Stimulated activated CD8-positive, alpha-beta memory T cell treated with anti-CD3 and anti-CD28 coated beads, Interleukin-2, amount 100 ng/mL, for 1 hour (primary cell): ENCODE measurements at places on chromosomes 12 and 14.

GRCh38 chr14:36511981-36512584 lies 7.9 kb downstream of the NKX2-1 start:
- no peak for DNase-seq

DNA sequence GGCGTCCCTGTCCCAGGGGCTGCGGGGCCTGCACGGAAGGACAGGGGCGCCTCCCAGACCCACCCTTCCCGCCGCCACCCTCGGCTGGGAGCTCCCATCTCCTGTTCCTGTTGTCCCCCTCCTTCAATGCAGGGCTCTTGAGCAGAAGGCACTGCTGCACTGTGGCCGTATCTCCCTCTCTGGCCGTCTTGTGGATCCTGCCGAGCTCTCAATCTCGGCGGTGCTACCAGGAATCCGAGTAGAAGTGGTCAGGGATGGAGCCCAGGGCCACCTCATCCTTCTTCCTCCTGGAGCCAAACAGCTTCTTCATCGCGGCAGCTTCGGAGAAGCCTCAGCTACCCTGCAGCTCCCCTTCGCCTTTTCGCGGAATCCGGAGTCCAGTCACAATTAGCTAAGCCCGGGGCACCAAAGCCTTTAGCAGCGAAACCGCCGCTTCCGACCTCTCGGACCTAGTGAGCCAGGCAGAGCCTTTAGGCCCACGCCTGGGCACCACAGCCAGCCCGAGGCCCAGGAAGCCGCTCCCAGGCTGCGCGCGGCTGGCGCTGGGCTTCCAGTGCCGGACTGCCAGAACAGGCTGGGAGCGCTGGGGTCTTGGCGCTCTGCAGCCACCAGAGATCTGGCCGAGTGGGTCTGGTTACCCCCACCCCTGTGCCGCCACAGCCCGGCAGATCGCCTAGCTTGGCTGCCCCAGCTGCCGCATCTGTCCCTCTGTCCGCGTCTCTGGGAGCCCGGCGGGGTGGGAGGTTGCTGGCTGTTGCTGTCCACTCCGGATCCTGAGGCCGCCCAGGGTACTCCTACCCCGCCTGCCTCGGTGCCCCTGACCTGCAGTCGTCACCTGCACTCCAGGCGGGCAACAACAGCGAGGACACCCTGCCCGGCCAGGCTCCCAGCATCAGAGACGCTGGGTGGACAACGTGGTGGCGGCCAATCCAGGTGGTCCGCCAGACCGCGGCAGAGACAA lies 69.1 kb downstream of the ASCL4 start:
- DNase-seq = no peak

DNA sequence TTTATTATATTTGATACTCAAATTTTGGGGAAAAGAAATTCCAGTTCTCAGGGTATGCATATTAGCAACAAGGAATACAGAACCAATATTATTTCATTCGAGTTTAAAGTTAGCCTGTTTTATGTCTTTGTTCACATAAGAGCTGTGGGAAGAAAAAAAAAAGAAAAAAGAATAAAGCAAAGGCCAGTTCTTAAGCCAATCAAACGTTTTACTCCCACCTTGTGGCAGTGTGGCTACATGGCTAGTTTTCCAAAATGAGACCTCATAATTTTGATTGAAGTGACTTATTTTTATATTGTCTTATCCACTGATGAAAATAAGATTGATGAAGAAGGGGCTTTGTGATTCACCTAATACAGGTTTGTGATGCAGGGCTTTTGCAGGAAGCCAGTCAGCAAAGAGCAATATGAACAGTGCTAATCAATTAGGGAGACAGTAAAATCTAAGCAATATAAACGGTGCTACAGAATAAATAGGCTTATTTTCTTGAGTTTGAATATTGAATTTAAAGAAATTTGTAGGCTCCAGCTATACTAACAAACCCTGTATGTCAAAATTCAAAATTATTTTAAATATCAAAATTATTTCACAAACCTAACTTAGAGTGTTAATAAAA lies 624.1 kb upstream of the FOXG1 start:
- no peak for DNase-seq

GRCh38 chr12:105166736-105167135 lies 59.2 kb downstream of the WASHC4 start:
- DNase-seq = no peak

DNA sequence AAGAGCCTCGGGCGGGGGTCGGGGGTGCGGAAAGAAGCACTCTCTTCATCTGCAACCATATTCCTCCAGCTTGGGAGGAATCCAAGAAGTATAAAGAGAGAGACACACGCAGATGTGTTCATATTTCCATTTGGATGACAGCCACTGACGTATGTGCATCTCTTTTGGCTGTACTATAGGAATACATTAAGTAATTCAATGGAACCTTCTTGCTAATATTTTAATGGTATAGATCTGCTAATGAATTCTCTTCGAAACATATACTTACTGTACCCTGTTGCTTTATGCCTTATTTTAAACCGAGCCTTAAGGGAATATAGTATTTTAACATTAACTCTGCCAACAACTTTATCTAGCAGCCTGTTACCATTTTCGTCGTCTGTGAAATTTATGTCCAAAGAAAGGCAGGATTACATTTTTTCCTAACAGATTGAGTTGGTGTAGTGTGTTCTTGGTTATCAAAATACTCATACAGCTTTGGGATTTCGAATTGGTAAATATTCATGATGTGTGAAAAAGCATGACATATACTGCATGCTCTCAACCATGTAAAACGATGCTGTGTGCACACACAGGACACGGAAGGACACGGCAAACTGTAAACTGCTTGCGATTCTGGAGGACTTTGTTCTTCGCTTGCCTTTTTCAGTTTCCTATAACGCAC lies 84.5 kb downstream of the CCDC88C start:
- no peak for DNase-seq

- DNase-seq = no peak
These were observed 1949.4 kb upstream of the SEL1L start for GRCh38 chr14:83483063-83483462.

DNA sequence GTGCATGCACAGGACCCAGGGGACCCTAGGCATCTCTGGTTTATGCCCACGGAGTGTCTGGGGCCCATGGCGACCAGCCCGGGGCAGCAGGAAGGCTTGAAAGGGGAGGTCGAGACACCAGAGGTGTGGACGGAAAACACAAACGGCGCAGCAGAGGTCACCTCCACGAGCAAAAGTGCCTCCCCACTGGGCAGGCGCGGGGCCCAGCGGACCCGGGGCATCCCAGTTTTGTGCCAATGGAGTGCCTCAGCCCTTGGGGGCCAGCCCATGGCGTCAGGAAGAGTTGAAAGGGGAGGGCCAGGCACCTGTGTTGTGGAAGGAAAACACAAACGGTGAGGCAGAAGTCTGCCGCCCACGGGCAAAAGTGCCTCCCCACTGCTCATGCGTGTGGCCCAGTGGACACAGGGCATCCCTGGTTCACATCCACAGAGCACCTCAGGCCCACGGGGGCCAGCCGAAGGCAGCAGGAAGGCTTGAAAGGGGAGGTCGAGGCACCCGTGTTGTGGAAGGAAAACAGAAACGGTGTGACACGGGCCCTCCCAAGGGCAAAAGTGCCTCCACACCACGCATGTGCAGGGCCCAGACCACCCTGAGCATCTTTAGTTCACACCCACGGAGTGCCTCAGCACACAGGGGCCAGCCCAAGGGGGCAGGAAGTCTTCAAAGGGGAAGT lies 378.8 kb downstream of the ALG10 start:
- DNase-seq = no peak

DNA sequence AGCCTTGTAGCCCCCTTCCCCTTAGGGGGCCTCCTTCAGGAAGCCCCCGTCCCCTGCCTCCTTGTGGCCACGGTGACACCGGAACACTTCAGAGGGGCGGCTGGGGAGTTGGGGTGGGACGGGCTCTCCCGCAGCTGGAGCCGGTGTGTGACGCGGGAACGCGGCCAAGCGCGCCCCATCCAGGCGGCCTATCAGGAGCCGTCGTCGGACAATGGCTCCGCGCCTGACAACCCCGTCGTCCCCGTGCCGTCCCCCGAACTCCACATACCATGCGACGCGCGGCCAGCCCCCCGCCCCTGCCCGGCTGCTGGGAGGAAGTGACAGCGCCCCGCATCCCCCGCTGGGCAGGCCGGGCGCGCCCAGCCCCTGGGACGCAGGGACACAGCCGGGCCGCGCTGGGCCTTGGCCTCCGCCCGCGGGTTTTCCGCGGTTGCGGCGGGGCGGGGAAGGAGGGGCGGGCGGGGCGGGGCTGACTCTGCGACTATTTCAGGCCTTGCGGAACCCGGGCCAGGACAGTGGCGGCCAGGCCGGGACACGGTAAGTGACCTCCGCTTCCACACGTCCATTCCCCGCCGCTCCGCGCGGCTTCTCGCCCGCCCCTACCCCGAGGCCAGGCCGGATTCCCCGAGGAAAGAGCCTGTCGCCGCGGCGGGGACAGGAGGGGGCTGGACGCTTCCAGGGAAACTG lies at the start of gene TNFAIP2:
Gene TNFAIP2 (plus strand): TSS at position 515 of the 687 bp plus-strand sequence. CDS start 2,997 bp downstream, outside the sequence.
- DNase-seq = no peak

DNA sequence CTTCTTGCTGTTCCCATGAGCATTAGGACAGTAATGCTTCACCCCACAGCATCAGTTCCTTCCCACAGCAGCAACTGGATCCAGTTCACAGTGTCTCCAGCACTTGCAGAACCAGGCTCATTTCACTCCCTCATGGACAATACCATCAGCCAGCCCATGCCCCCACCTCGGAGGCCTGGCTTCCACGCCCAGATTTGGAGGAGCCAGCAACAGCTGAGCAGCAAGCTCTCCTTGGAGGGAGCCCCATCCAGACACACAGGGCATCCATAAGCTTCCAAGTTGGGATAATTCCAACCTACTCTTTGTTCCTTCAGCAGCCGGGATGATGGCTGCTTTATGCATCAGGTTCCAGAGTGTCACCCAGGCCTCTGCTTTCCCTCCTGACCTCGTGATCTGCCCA lies 250.0 kb downstream of the GLT1D1 start:
- no peak for DNase-seq

DNA sequence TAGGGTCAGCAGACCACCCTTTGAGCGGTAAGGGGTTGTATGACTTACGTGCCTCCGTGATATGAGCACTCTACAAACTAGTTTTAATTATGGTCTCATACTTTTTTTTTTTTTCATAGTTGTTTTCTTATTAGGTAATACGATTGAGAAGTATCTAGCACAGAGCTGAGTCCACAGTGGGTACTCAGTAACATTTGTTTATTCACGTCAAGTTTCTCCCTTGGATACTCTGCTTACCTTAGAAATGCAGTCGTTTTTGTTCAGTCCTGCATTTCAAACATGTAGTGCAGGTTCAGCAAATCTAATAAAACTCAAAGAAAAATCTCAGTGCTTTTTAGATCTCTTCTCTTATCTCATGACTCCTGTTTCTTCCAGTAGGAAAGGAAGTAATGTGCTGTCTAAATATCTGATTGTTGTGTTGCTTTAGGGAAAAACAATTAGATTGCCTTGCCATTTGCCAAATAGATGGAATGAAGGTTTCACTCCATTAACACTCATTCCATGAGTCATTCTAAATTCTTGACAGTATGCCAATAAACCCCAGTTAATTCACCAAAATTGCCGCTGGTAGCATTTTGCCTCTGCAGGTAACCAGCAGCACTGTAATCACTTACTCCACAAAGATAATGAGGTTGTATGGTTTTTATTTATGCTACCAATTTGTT lies 118.9 kb downstream of the PTCSC3 start:
- no peak for DNase-seq

- no peak for DNase-seq
These were observed 9.6 kb upstream of the ENDOU start for GRCh38 chr12:47734725-47735480.

GRCh38 chr12:101793401-101793800 lies 37.4 kb downstream of the GNPTAB start:
- no peak for DNase-seq

- no peak for DNase-seq
These were observed 1117.0 kb downstream of the FLRT2 start for GRCh38 chr14:86646696-86647690.

DNA sequence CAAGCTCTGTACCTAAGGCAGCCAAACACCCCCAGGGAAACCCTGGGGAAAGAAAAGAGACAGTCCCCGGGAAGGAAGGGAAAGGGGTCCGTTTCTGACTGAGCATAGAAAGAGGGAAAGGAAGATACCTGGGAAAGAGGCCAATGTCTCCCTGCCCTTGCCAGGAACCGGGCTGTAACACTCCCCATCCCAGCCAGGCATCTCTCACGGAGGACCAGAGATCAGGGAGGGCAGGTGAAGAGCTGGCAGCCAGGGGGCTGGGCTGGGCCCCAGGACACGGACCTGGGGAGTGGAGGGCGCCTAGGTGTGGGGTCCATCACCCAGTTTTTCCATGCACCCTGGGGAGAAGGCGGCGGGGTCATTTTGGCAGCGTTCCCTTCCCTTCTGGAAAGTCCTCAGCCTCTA lies 18.9 kb upstream of the PLEKHH1 start:
- DNase-seq = no peak

DNA sequence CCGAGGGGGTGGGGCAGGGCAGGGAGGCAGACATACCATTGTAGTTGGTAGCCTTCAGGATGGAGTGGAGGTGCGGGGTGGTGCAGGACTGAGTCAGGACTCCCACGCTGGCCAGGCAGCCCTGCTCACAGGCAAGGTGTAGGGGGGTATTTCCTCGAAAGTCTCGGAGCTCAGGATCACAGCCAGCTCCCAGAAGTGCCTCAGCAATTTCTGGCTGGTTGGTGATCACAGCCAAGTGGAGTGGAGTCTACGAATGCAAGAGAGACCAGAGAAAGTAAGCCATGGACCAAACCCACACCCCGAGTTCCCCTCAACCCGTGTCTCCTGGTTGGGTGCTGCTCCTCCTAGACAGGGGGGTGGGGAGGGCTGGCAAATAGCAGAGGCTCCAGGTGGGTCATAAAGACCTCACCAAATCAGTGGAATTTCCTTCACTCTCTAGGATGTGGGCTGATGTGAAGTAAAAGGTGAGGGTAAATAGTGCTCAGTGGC lies 1.4 kb downstream of the NFKBIA start:
- no peak for DNase-seq

DNA sequence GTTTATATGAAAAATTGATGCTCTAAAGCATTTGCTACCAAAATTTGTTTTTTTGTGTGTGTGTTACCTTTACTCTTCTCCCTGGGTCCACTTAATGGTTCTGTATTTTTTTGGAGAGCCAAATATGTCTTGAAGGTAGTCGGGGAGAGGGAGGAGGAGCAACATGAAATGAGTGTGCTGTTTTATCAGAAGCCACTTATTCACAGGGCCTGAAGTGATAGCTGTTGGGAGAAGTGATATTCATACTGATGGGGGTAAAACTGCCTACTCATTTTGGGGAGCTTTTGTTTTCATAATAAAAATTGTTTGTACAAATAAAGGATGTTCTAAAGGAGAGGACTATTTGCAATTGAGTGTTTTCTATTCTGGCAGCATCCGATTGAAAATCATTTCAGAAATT lies 29.2 kb downstream of the CRADD start:
- DNase-seq = no peak

GRCh38 chr12:105920161-105920684 lies 218.5 kb downstream of the NUAK1 start:
- no peak for DNase-seq

DNA sequence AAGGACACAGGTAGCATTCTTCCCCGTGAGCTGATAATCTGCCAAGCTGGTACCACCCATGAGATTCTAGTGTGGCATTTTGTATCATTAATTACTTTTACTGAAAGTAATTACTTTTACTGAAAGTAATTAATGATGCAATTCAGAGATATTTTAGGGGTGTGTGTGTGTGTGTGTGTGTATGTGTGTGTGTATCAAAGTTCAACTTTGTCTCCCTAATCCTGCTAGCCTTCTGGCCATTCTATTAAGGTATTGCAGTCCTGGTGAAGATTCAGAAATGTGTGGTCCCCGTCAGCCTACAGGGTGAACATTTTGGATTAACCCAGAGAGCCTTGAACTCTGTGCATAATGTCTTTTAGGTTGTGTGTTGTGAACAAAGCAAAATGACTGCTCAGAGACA lies 310.8 kb downstream of the ZFP36L1 start:
- no peak for DNase-seq
